ENCODE measurements at places on chromosomes 13 and 19. TPM values are rescaled to one million over a fixed set of nuclear protein-coding genes. Genes with fewer than 3 reads are reported as not detected.

RXFP2 gene
- not detected for total RNA-seq

LHB gene
- total RNA-seq: not detected

TEX101 gene
- not detected for total RNA-seq

- no peaks in the 10 kb centered on the region for H3K36me3 ChIP-seq
- DNase-seq: no peak
- H3K4me1 ChIP-seq: no peaks in the 10 kb centered on the region
- no peak overlapping the region for H3K27ac ChIP-seq
Observed at GRCh38 chr19:49326165-49326704, 1.2 kb upstream of the SLC6A16 start.

DNA sequence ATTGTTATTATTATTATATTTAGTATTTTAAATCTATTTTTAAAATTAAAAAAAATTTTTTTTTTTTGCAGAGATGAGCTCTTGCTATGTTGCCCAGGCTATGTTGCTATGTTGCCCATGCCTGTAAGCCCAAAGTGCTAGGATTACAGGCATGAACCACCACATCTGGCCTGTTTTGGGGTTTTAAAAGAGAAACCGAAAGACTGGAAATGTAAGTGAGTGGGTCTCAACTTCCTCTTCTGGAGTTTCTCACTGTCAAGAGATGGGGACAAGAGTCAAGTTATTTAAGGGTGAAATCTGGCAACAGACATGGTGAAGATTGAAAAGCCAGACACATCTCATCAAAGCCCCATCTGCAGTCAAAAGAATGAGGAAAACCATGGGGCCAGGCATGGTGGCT lies 4.2 kb upstream of the OR7G3 start:
- no peak overlapping the region for H3K4me3 ChIP-seq
- no peak overlapping the region for H3K27ac ChIP-seq
- no peaks in the 10 kb centered on the region for H3K36me3 ChIP-seq
- H3K27me3 ChIP-seq: no peaks in the 10 kb centered on the region

DNA sequence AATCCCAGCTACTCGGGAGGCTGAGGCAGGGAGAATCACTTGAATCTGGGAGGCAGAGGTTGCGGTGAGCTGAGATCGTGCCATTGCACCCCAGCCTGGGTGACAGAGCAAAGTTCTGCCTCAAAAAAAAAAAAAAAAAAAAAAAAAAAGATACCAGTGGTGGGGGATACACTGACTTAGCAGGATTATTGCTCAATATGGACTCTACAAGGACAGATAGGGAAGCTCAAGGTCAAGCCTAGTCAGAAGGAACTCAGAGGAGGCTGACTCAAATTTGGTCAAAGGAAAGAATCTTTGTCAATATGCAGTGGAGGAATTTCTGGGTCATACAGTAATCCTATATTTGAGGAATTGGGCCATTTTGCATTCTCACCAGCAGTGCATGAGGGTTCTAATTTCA lies 6.7 kb upstream of the DIAPH3 start:
- no peak for DNase-seq
- H3K27me3 ChIP-seq: no peaks in the 10 kb centered on the region
- H3K4me1 ChIP-seq: no peaks in the 10 kb centered on the region
- no peak overlapping the region for H3K27ac ChIP-seq

- no peaks in the 10 kb centered on the region for H3K36me3 ChIP-seq
- H3K4me3 ChIP-seq: no peak overlapping the region
- no peak overlapping the region for H3K27ac ChIP-seq
Observed at GRCh38 chr13:72908416-72908815, 126.5 kb downstream of the PIBF1 start.

DNA sequence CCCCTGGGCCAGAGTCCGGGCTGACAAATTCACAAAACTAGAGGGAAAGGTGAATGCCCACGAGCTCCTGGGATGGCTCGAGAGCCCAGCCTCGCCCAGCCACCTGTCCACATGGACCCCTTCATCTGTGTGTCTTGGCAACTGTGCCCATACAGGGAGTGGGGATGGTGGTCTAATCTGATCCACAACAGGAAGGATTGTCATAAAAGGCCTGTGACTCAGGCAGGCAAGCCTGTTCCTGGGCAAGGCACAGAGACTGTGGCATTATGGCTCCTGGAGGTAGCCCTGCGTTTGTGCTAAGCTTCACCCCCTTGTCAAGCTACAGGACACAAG lies 20.0 kb downstream of the CAPS start:
- H3K4me3 ChIP-seq: no peak overlapping the region
- peaks cover 80% of the 10 kb centered on the region for H3K36me3 ChIP-seq
- H3K4me1 ChIP-seq: peaks cover 6% of the 10 kb centered on the region
- H3K27ac ChIP-seq: no peak overlapping the region
- H3K27me3 ChIP-seq: no peaks in the 10 kb centered on the region
- DNase-seq: no peak

DNA sequence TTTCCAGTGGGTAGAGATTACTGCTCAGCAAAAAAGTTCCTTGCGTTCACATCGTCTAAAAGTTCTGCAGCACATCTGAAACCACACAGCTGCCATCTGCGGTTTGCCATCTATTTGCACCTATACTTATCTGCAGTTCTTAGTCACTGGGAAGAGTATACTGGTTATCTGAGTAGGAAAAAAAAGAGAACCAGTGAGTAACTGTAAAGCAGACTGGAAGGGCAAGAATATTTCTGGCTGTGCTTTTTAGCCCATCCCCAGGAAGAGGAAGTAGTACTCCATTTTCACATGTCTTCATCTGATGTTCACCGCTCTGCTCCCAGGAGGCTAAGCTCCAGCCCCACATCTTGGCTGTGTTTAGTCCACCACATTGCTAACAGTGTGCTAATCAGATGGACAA lies 35.6 kb downstream of the EFNB2 start:
- H3K4me1 ChIP-seq: peaks cover 17% of the 10 kb centered on the region
- H3K27ac ChIP-seq: no peak overlapping the region
- no peak overlapping the region for H3K4me3 ChIP-seq
- H3K36me3 ChIP-seq: no peaks in the 10 kb centered on the region
- H3K27me3 ChIP-seq: peaks cover 7% of the 10 kb centered on the region
- no peak for DNase-seq

DNA sequence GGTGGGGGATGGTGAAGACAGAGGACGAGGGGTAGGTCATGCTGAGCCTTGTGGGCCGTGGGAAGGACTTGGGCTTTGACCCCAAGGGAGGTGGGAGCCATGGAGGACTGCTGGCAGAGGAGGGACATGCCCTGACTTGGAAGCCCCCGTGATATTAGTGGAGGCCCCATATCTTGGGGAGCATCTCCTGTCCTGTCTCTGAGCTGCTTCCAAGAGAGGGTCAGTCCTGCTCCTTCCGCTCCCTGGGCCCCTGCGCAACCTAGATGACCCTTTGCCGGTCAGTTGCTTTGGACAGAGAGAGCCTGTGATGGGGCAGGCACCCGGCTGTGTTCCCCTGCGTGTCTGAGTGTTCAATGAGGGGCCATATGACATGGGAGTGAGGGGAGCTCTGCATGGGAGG lies 5.2 kb downstream of the TLE6 start:
- peak overlapping the region; percentile 62 for H3K27ac ChIP-seq
- no peaks in the 10 kb centered on the region for H3K27me3 ChIP-seq
- DNase-seq: no peak
- H3K4me3 ChIP-seq: peak overlapping the region; percentile 42

- H3K4me1 ChIP-seq: peaks cover 4% of the 10 kb centered on the region
- H3K27ac ChIP-seq: no peak overlapping the region
- H3K27me3 ChIP-seq: no peaks in the 10 kb centered on the region
- H3K36me3 ChIP-seq: no peaks in the 10 kb centered on the region
Observed at GRCh38 chr19:28307487-28307886, 905.5 kb downstream of the UQCRFS1 start.

DNA sequence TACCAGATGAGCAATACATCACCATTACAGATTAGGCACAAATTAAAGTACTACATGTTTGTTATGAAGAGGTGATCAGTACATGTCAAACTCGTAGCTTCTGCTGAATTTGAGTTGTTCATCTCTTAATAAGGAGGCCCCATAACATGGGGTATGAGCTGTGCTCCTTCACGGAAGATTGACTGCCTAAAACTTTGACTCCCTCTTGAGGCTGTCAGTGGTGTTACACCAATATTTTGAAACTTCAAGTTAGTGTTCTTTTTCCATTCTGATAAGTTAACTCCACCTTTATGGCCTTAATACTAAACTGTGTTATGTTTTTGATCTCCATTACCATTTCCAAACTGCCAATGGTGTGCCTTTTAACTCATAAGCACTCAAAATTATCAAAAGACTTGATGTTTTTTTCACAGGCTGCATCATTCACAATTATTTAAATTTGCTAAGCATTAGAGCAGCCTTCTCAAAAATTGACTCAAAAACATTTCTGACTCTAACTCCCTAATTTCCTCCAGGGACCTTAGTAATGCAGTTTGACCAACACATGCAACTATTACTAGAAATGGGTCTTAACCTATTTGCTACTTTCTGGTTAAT lies 1591.5 kb downstream of the PCDH9 start:
- no peak overlapping the region for H3K27ac ChIP-seq
- no peak for DNase-seq
- no peak overlapping the region for H3K4me3 ChIP-seq

GRCh38 chr13:52428295-52428694 lies 22.1 kb downstream of the VPS36 start:
- DNase-seq: peak; percentile 30
- no peak overlapping the region for H3K4me3 ChIP-seq
- no peak overlapping the region for H3K27ac ChIP-seq
- peaks cover 95% of the 10 kb centered on the region for H3K36me3 ChIP-seq
- H3K27me3 ChIP-seq: no peaks in the 10 kb centered on the region

All from heart right ventricle (tissue), 16 donors.